ENCODE measurements at places on chromosomes 4 and X. TPM values are rescaled to one million over a fixed set of nuclear protein-coding genes. Genes with fewer than 3 reads are reported as not detected.

The NPNT gene
- not detected for total RNA-seq

The GPRASP3 gene
- 3.8 TPM for total RNA-seq

The CHRDL1 gene
- not detected for total RNA-seq

The OPRPN gene
- total RNA-seq = not detected

The FAM47E gene
- 0.66 TPM for total RNA-seq

The CFI gene
- total RNA-seq = 9.3 TPM

The HSFX3 gene
- not detected for total RNA-seq

The HSFX1 gene
- total RNA-seq = 0.66 TPM

The MAGEA2 gene
- total RNA-seq = not detected

The GATB gene
- total RNA-seq = 14.1 TPM

Measured in aortic smooth muscle cell (primary cell).